ENCODE measurements at places on chromosomes 1 and 21.

- peak; percentile 36 for DNase-seq
Measured at GRCh38 chr21:42262831-42263231, 43.9 kb downstream of the ABCG1 start.

GRCh38 chr1:166258017-166258416, 91.2 kb upstream of the FAM78B start:
- DNase-seq, result no peak

DNA sequence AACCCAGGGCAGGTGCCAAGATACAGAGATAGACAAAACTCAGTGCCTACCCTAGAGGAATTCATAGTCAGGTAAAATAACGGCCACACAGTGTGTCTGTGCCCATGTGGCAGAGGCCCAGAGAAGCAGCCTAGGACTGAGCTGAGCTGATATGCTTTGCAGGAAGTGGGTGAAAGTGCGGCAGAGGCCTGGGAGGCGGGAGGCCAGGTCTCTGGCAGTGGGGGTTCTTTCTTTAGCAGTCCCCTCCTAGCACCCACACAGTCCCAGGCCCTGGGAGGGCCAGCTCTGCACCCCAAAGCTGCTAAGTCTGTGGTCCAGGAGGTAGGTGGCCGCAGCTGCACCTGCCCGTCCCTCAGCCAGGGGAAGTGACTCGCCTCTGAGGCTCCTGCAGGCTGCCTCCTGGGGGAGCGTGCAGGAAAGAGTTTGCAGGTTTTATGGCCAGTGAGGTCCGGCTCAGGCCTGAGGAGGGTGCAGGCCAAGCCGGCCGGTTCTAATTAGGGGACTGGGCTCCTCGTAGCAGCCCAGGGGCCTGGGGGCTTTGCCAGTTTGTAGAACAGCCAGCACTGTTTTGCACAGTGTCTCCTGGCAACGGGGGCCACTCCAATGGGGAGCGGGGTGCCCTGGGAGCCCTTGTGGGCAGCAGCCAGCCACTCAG, 107.9 kb downstream of the SPSB1 start:
- peak; percentile 41 for DNase-seq

GRCh38 chr21:46250146-46250725, 21.7 kb upstream of the LSS start:
- DNase-seq, result no peak

- DNase-seq, result no peak
Measured at GRCh38 chr1:241007668-241008067, 349.3 kb downstream of the RGS7 start.

DNA sequence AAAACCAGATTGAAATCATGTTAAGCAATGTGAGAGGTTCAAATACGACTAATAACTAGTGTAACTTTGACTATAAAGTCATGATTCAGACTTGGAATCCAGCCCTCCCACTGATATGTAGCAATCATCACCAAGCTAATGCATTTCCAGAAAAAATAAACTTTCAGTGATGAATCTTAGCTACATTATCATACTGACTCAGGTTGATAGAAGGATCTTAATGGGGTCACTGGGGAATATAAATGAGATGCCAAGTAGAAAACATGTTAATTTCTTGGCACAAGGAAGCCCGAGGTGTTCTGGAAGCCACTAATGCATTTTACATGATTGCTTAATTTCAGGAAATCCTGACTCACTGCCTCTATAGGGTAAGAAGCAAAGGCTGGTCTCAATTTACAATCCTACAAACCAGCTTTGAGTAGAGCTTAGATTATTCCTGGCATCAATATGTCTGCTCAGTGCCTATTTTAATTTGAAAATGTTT, 67.7 kb downstream of the SELENOF start:
- peak; percentile 97 for DNase-seq

GRCh38 chr21:25422610-25423608, 184.4 kb downstream of the MRPL39 start:
- DNase-seq, result no peak

DNA sequence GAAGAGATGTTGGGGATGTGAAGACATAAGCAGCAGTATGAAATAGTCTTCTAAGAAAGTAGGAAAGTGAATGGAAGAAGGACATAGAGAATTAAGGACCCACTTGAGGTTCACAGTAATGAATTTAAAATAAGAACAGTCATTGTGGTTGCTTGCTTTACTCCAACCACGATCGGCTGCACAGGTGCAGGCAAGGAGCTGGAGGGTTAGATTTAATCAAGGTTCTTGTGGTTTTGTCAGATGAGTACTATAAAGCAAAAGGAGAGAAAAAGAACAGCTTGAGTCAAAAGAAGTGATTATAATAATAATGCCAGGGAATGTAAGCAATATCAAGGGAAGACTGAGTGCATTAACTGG, 46.1 kb upstream of the RBM34 start:
- DNase-seq, result no peak

GRCh38 chr1:44073528-44073927, 42.3 kb upstream of the SLC6A9 start:
- no peak for DNase-seq

DNA sequence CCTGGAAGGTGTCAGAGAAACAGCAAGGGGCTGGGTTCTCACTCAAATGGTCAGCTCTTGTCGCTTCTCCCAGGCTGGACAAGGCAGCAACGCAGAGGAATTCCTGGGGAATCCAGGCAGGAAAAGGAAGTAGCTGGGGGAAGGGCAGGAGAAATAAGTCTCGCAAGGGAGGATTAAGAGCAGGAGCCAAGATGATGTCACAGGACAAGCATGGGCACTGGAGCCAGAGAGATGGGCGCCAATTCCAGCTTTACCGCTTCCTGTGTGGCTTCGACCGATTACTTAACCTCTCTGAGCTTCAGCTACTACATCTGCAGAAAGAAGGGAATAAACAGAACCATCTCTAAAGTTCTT, 70.5 kb downstream of the SSBP3 start:
- peak; percentile 75 for DNase-seq

DNA sequence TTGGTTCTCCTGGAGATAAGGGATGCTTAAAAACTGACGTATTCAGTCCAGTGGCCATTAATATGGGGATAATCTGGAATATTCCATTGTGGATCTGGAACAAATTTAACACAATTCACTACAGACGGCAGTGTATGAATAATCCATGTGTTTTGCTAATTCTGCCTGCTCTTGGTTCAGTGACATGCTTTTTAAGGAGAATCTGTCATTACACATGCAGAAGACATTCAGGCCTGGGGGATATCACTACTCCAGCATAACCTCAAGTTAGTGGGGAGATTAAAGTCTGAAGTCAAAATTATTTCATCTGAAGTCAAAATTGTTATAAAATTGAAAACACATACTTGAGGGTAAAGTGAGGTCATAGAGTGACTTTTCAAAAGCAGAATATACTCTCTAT, 789.3 kb downstream of the USP25 start:
- DNase-seq, result no peak

- DNase-seq, result no peak
Measured at GRCh38 chr21:29550205-29550604, 251.5 kb downstream of the BACH1 start.

GRCh38 chr1:226428791-226429461, 21.0 kb upstream of the PARP1 start:
- DNase-seq, result no peak

GRCh38 chr1:214518361-214518760, 33.0 kb downstream of the PTPN14 start:
- DNase-seq, result no peak

DNA sequence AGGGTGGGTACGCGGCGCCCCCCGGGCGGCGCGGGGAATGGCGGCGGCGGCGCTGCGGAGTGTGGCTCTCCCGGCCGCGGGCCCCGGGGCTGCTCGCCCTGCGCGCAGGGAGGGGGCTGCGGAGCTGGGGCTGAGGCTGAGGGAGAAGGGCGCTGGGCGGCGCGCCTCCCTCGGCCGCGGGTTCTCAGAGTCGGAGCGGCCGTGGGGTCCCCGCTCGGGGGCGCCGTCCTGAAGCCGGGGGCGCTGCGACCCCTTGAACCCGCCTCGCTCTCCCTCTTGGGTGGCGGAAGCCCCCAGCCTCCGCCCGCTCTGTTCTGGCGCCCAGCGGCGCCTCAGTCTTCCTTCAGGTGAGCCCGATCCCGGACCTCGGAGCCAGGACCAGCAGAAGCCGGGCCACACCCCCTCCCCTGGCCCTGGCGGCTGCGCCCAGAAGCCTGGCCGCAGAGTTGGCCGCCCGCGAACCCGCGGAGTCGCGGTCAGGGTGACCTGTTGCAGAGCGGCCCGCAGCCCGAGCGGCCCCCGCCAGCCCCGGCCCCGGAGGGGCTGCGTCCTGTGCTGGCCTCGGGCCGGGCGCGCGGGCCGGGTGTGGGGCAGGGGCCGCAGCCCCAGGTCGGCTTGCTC, 532 bp downstream of the RALGPS2 start:
- no peak for DNase-seq

DNA sequence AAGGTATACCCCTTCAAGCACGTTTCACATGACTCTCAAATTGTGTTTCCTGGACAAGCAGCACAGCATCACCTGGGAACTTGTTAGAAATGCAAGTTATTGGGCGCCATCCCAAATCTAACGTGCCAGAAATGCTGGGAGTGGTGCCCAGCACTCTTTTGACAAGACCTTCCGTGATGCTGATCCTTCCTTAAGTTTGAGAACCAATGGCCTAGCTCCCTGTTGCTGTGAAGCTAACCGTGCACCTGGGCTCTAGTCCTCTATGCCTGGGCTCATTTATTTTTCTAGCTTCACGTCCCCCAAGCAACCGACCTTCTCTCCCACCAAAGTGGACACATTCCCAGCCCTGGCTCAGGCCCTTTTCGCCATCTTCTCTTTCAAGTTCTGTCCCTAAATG, 4.3 kb downstream of the BEST4 start:
- no peak for DNase-seq

DNA sequence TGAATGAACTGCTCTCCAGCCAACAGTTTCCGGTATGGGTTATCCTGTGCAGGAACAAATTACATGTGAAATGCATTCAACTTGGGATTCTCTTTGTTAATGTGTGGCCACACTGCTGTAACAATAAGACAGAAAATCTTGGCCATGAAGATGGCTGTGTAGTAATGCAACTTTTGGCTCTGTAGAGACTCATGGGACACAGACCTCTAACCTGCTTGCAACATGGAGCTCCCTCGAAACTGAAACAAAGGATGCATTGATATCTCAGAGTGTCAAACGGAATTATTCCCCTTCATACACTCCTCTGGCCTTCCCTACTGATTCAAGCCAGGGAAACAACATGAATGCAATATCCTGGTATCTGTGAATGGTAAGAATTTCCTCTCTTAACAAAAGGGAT, 559.3 kb upstream of the ZRANB2 start:
- DNase-seq, result no peak

DNA sequence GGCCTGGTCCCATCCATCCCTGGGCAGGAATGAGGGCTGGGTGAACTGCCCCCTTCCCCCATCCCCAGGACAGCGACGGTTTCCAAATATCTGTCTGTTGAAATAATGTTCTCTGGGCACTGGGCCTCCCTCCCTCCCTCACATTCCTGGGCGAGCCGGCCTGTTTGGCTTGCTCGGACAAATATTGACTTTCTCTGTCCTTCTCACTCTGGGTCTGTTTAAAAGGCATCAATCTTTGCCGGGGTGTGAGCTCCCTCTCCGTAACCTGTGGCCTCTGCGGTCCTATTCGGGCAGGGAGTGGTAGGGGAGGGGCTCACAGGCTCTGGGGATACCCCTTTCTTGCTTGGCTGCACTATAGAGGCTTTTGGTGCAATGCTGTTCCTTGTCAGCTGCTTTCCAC, 40.2 kb downstream of the FOXD2 start:
- DNase-seq, result peak; percentile 9

DNA sequence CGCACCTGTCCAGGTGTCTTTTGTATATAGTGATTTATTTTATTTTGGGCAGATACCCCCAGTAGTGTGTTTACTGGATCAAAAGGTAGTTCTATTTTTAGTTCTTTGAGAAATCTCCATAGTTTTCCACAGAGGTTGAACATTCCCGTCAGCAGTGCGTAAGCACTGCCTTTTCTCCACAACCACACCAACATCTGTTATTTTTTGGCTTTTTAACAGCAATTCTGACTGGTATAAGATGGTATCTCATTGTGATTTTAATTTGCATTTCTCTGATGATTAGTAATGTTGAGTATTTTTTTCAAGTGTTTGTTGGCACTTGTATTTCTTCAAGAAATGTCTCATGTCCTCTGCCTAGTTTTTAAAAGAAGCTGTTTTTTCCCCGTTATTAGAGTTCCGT, 39.2 kb downstream of the FOXJ3 start:
- DNase-seq, result no peak

DNA sequence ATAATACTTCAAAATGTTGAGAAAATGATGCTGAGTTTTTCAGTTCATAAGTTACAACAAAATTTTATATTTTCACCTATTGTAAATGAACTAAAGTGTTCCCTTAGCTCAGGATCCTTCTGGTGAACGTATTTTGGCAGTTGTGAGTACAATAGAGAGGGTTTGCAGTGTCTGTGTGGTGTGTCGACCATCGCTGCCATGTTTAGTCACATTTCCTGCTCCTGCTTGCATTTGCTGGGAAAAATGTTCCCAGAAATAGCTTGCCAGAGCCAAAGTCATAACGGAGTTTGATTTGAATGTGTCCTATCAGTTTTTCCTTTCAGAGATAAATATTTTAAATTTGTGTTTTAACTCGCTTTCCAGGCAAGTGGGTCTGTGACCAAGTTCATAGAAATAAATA, 117.1 kb upstream of the COL6A1 start:
- DNase-seq, result no peak

GRCh38 chr1:40633931-40634376, 31.5 kb downstream of the RIMS3 start:
- no peak for DNase-seq

- DNase-seq, result no peak
Measured at GRCh38 chr1:119958223-119958622, 61.9 kb upstream of the ADAM30 start.

DNA sequence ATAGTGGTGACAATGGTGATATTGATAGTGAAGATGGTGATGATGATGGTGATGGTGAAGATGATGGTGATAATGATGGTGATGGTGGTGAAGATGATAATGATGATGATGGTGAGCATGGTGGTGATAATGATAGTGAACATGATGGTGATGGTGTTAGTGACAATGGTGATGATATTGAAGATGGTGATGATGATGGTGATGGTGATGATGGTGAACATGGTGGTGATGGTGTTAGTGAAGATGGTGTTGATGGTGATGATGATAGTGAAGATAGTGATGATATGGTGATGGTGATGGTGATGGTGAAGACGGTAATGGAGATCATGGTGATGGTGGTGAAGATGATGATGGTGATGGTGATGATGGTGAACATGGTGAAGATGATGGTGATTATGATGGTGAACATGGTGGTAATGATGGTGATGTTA, 259.2 kb downstream of the MATN1 start:
- no peak for DNase-seq

DNA sequence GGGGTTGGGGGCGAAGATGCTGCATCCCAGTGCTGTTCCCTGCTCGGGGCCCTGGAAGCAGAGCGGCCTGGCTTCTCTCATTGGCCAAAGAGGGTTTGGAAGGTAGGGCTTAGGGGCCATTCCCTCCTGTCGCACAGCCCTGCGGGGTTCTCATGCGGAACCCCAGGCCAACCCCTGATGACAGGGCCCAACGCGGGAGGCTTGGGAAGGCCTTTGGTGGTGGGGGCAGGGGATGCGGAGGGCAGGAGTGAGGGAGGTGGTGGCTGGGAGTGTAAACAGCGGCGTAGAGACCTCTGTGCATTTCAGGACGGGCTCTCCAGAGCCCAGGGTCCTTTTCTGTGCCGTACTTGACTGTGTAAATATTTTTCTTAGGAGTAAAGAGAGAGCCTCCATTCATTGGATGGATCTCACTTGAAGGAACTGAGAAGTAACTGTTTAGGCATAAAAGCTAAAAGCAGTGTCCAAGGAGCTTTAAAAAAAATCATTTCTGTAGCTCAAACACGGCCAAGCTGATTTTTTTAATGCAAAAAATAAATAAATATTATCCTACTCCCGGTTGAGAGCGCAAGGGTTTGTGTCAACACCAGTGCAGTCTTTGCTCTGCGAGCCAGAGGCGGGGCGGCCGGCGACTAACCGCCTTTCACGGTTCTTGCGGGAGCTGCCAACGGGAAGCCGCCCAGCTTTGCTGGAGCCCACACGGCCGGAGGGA, 169.1 kb downstream of the PRDM16 start:
- DNase-seq, result no peak

Data from renal cortical epithelial cell (primary cell).